Right lung (tissue), 10 donors: ENCODE measurements at places on chromosomes 6 and 20. TPM values are rescaled to one million over a fixed set of nuclear protein-coding genes. Genes with fewer than 3 reads are reported as not detected.

UBE2C gene
- polyA plus RNA-seq: 43.4 TPM

ABHD16B gene
- polyA plus RNA-seq: not detected

TULP1 gene
- polyA plus RNA-seq: 5.8 TPM

CABLES2 gene
- polyA plus RNA-seq: 14.7 TPM

ZSCAN31 gene
- polyA plus RNA-seq: 12.5 TPM

PCSK2 gene
- polyA plus RNA-seq: 0.47 TPM

SLC52A3 gene
- polyA plus RNA-seq: 0.48 TPM

MLN gene
- polyA plus RNA-seq: not detected

TFAP2D gene
- not detected for polyA plus RNA-seq

PTGIS gene
- polyA plus RNA-seq: 8.0 TPM

PREX1 gene
- polyA plus RNA-seq: 19.7 TPM

DOK5 gene
- polyA plus RNA-seq: 2.5 TPM

SOX4 gene
- 103 TPM for polyA plus RNA-seq

GSTA2 gene
- not detected for polyA plus RNA-seq

BMP5 gene
- 92.3 TPM for polyA plus RNA-seq

- no peak for DNase-seq
Measured at GRCh38 chr6:80174900-80175572, 68.6 kb downstream of the BCKDHB start.

GRCh38 chr6:161273274-161273751 lies 548 bp downstream of the AGPAT4 start:
- DNase-seq: peak; percentile 63

- no peak for DNase-seq
Measured at GRCh38 chr20:26276554-26277210, 580.0 kb upstream of the ZNF337 start.

DNA sequence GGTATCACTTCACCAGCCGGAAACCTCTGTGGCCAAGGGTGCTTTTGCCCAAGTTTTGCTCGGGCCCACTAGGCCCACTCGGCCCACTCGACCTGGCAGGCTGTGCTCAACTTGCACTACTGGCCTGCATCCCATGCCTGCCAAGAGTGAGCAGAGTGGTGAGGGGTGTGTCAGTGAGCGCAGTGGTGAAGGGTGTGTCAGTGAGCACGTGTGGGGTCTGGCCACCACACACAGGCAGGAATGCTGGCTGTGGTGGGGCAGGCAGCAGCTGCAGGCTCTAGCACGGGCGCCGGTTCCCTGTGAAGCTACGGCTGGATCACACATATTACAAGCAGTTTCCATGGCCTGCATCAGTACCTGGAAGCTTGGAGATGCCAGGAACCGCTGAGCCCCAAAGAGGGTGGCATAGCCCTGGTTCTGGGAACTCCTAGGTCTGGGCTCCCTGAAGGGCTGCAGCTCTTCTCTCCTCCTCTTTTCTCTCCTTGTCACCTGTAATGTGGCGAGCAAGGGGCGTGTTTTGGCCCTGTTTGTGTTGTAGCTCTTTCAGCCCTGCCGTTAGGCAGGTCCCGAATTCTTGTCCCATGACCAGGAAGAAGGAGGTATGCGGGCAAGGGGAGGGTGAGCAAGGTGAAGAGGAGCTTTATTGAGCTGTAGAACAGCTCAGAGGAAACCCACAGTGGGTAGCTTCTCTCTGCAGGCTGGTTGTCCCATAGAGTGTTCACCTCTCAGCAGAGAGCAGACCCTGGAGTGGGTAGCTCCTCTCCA lies 51.0 kb upstream of the CLDN20 start:
- no peak for DNase-seq

DNA sequence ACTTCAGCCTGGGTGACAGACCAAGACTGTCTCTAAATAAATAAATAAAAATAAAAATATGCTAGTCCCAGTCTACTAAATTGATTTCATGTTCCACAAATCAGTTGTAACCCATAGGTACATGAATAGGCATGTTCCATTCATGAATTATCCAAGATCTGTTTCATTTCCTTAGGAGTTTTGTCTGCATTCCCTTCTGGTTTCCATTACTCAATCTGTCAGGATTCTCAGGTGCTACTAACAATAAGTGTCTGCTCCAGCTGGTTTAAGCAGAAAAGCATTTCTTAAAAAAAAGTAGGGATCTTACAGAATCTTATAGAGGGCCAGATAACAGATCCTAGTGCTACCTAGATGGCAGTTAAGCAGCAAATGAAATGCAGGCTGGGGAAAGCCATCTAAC lies 15.6 kb upstream of the PKIG start:
- no peak for DNase-seq

DNA sequence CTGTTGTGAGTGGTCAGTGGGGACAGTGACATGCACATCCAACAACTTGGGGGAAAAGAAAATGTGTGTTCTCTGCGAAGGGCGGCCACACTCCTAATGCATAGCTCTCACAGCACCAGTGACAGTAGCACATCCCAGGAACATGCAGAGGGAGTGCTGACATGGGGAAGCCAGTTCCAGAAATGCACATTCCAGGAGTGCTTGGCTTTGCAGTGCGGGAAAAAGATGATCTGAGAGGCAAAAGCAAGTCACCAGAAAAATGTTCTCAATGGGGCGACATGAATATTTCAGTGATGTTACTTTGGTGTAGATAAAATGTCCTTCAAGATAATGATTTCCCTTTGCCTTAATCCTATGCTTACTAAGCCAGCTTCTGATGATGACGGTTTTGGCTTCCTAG lies 42.9 kb upstream of the PDE10A start:
- no peak for DNase-seq

GRCh38 chr6:41734666-41735426 lies 562 bp downstream of the TFEB start:
- peak; percentile 64 for DNase-seq

DNA sequence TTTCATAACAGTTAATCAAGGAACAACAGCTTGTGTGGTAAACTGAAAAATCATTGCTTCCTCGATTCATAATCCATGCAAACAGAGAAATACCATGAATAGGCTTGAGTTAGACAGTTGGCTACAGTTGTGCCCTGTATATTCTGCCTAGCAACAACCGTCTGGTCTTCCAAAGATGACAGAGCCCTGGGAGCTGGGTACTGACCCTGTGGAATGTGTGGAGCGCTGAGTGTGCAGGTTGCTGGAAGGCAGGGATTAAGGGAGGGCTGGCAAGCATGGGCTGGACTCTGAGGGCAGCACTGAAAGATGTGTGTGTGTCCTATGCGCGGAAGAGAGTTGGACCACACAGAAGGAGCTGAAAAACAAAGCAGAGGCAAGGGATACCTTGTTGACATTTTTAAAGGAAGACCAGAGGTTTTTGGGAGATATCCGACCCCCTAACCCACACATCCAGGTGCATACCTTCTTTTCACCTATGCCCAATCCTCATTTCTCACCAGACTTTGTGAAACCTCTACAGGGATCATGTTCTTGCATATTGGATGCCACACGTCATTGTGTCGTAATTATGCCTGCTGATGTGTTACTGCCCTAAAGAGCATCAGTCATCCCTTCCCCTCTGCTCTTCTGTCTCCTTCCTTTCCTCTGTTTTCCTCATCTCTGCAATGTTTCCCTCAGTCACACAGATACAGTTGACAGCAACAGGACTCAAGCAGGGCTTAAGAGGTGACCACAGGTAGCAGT lies 58.2 kb upstream of the VGLL2 start:
- DNase-seq: no peak

- DNase-seq: no peak
Measured at GRCh38 chr6:89853068-89853467, 23.4 kb downstream of the CASP8AP2 start.

DNA sequence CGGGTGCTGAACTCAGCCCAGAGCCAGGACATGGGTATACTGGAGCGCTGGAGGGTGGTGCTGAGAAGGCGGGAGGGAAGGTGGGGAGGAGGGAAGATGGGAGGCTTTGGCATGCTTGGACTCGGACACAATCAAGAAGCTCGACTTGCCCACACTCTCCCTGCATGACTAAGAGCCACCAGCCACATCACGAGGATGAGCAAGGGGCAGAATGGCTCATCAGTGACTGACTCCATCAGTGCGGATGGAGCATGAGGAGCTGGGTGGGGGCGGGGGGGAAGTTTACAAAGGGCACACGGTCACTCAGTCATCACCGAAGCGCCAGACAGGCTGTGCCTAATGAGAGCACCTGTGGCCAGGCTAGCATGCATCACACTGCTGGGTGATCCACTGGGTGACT lies 222.8 kb downstream of the KIF16B start:
- DNase-seq: no peak

DNA sequence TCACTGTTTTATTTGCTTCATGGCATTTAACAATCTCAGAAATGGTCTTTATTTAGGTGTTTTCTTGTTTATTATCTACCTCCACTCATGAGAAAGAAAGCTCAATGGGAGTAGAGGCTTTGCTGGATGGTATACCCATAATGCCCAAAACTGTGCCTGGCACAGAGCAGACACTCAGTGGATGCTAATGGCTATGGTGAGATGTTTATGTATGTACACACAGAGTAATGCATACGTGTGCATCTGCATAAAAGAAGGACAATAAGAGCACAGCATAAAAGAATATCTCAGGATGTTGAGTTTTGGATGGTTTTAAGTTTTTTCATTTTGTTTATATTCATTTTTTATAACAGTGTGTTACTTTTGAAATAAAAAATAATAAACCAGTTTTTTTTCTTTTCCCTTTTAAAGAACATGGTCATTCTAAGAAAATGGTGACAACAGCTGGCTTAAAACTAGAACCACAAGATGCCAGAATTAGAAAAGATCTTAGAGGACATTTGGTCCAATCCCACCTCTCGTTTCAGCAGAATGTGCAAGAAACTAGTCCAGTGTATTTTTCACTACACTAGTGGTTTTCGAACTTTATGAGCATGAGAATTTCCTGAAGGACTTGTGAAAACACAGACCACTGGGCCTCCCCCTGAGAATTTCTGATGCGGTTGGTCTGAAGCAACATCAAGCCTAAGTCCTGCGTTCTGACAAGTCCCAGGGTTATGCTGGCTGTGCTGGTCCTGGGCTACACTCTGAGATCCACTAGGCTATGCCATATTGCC lies 131.9 kb downstream of the FYN start:
- no peak for DNase-seq

- DNase-seq: no peak
Measured at GRCh38 chr20:11270566-11270965, 596.8 kb upstream of the JAG1 start.

GRCh38 chr20:32411955-32412706 lies 54.0 kb downstream of the ASXL1 start:
- no peak for DNase-seq

DNA sequence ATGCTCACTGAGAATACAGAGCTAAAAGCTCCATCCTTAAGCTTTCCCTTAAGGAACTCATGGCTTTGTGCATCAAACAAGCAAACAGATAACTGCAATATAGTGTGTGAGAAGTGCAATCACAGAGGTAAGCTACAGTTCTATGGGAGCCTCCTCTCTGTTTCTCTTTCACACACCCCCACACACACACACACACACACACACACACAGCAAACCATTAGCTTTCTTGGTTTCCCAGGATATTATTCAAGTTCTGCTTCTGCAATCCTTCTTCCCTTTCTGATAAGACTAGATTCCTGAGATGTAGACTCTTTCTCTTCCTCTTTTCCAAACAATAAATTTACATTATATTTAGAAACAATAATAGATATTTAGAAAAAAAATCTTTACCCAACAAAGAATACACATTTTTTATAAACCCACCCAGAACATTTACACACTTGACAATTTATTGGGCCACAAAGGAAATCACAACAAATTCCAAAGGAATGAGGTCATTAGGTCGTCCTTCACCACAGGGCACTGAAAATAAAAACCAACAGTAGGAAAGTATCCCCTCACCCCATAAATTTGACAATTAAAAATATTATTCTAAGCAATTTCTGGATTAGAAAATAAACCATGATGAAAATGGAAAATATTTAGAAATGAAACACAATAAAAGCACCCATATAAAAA lies 9.3 kb upstream of the GFOD1 start:
- no peak for DNase-seq

DNA sequence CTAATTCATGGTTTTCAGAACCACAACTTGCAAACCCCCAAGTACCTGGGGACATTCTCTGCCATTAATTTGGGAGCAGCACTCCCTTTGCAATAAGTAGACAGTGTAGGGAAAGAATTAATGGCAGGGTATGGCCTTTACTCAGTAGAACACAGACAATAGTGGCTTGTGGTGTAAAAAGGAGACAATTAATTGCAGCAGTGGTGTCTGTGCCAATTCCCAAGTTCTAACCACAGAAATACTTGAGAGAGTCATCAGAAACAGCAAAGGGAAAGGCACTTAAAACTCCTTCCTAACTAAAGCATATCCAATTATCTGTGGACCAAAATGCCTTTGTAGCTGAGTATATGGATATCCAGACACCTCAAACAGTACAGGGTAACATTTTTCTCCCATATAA lies 257.6 kb upstream of the POU3F2 start:
- DNase-seq: no peak

- no peak for DNase-seq
Measured at GRCh38 chr20:62141397-62142251, 1.6 kb downstream of the PSMA7 start.

DNA sequence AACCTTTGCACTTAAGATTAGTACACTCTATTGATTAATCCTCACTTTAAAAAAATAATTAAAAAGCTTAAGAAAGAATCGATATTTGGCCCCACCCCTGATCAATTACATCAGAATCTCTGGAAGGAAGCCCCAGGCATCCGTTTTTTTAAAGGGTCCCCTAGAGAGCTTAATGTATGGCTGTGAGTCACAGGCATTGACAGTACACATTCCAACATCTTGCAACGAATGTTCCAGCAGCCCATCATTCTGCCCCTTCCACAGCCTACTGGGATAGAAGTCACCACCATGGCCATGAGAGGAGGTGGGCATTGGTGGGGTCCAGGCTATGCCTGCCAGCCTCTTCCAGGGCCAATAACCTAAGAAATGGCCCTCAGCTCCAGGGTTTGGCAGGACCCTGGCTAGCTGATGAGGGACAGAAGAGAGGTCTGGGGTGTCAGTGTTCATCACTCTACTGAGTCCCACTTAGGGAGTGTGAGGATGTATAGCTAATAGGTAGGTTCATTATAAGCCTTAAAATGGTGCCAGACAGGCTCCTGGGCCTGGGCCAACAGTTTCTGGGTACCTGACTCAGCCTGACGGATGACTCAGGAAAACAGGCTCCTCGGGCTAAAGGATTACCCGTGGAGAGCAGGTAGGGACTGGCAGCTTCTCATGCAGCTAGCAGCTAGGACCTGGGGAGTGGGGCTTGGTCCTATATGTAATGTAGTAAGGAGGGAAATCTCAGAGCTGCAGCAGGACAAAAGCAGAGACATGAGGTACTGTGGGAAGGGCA lies 40.4 kb downstream of the MDGA1 start:
- DNase-seq: no peak

DNA sequence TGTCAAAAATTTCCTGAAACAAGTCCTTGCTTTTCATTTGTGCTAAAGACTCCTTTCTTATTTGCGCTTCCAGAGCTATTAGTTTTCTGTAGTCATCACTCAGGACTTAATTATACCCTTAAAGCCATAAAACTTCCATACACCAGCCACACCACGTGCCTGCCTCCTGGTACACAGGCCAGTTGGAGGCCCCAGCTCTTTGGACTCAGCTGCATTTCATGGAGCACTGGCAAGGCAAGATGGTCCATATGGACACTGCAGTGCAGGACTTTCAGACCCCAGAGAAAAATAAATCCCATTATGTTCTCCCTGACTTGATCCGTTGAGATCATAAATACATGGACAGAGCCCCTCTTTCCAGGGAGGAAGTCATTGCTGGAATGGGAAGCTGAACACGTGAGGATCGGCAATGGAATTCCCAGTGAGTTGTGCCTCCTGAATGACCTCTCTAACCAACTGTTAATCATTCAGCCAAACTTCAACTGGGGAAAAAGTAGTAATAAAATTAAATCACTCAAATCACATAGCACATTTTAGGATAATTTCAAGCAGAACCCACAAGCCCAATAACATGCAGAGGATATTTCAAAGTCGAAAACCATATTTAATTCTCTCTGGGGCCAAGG lies 173.1 kb downstream of the HACE1 start:
- no peak for DNase-seq

- no peak for DNase-seq
Measured at GRCh38 chr6:32669240-32669639, 2.8 kb upstream of the HLA-DQB1 start.
